ENCODE measurements at places on chromosomes 7 and 10.

DNA sequence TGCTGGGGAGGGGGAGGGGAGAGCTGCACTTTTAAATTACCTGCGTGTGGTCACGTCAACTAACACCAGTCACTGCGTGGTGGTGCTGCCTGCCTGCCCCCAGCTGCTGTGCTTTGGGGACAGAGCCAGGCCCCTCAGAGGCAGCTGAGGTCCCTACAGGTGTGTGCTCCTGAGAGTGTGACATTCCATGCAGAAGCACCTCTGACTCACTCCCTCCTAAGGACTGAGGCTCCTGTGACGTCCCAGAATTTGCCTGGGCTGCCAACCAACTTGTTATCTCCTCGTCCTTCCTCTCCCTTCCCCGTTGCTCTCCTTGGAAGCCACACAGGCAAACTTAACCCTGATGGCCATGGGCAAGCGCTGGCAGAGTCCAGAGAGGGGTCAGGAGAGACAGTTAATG, 563.0 kb downstream of the PARD3 start:
- no peak for DNase-seq

DNA sequence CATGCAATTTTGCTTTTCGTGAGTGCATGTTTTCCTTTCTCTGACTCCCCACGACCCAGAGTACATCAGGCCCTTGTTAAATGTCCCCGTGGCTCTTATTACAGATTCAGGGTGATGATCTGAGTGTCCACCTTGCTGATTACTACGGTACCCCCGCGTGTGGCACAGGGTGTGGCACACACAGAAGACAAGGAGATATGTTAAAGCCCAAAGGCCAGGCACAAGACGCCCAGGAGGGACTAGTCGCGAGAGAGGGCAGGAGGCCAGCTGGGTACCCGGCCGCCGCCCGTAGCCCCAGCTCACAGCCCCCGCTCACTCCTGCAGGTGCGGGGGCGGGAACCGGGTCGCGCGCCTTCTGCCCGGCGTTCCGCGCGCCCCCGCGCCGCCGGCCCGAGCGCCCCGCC, 281 bp upstream of the EXOC6 start:
- no peak for DNase-seq

DNA sequence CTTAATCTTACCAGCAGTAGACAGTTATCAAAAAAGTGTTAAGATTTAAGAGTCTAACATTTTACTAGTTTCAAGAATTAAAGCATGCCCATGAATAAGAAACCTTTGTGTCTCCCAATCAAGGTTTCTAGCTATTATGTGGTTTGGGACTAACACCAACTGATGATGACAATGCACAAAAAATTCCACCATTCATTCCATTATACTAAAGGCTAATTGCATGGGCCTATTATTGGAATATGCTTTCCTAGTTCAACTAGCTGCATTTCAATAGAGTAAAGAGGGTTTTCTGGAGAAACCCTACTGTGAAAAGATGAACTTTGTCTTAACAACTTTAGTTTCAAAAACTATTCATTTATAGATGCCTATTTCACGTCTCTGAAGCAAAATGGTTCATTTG, 44.6 kb downstream of the UBE2H start:
- DNase-seq = no peak

- DNase-seq = no peak
Observed at GRCh38 chr7:15332956-15333355, 228.9 kb downstream of the AGMO start.

GRCh38 chr7:90211391-90212148, at the start of gene STEAP2:
TSS of gene STEAP2 (plus strand) at chr7:90211740. CDS start at chr7:90225083, 13,343 bp downstream.
- peak; percentile 94 for DNase-seq

GRCh38 chr10:132641966-132642731, 104.6 kb downstream of the INPP5A start:
- DNase-seq = no peak

DNA sequence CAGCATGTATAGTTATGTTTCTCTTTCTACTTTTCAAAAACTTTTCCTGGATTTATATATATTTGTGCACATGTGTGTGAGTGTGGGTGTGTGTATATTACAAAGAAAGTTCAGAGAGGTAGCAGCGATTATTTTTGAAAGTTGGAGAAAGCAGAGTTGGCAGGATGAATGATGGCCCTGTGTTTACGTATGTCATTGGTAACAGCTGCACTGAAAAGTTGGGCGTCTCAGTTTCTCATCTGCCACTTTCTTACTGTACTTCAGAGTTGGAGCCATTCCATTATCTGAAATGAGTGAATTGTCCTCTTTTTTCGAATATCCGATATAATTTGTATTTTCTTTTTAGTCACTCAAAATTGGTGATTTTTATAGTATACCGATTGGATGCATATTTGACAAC, 172.2 kb downstream of the CDK14 start:
- no peak for DNase-seq

GRCh38 chr10:44627591-44628354, 242.9 kb upstream of the CXCL12 start:
- no peak for DNase-seq

DNA sequence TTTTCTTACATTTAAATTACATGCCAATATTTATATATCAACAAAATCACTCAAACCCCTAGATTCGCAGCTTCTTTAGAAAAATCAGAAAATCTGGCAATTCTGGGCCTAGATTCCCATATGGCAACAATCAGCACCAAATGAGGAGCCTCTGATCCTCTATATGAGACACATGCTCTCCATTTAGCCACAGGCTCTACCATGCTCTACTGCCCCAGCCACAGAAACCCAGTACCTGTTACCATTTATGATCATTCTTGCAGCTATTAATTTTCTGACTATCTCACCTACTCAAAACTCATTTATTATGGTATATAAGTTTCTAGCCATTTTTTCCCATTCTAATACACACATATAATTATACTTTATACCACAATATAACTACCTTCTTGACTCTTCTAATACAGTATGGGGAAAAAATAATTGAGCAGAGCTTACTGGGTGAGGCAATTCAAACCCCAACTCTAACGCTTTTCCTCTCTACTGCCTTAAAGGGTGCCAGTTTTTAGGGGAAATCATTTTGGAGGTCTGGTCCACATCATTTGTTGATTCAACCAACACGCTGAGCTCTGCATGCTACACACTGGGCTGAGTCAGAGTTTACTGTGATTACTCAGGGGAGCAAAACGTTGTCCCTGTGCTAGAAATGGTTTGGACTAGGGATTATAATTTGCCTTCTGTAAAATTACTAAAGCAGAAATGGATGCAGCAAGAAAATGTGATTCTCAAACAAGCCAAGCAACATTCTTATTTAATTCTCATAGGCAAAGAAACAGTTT, 11.6 kb downstream of the PDLIM1 start:
- DNase-seq = no peak

DNA sequence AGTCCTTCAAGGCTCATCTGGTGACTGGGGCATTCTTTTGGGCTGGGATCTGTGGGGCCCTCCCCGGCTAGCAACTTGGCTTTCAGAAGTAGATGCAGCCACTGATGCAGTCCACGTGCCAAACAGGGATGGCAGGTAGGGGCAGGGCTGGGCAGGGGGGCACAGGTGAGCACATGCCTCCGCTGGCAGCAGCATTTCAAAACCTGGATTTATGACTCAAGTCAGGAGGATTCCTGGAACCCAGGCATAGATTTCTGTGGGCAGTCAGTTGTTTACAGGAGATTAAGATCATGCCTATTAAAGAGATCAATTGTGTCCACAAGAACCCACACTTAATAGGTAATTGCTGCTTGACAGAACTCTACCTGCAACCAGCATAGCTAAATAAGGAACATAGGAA, 839 bp upstream of the HABP2 start:
- no peak for DNase-seq

- DNase-seq = peak; percentile 13
Observed at GRCh38 chr10:72081772-72082590, 6.4 kb downstream of the SPOCK2 start.

DNA sequence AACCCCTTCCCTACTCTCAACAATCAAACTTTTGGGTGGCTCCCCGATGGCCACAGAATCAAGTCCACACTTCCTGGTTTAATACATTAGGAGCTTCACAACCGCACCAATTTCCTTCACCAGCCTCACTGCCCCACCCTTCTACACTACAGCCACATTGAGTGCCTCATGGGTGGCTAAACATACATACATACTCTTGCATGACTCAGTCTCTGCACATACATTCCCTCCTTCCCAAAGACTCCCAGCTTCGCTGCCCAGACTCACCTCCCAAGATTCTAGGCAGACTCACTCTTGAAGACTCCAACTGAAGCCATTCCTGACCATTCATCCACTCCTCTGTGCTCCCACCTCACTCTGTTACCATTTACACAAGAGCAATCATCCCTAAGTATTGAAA, 15.9 kb downstream of the VPS41 start:
- no peak for DNase-seq

GRCh38 chr7:125467996-125468854, 538.6 kb upstream of the POT1 start:
- no peak for DNase-seq

GRCh38 chr10:6528198-6528950, 51.7 kb downstream of the PRKCQ start:
- no peak for DNase-seq

DNA sequence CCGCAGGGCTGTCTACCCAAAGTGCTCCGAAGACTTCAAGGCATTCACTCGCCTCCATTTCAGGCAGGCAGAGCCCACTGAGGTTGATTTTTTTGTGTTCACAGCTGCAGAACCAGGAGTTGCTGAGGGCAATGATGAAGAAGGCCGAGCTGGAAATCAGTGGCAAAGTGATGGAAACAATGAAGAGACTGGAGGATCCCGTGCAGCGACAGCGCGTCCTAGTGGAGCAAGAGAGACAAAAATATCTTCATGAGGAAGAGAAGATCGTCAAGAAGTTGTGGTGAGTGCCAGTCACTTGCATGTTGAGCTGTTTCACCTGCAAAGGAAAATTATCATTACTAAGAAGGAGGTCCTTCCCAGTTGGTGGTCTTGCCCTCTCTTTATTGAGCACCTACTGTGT, 210.5 kb downstream of the ARHGAP21 start:
- no peak for DNase-seq

DNA sequence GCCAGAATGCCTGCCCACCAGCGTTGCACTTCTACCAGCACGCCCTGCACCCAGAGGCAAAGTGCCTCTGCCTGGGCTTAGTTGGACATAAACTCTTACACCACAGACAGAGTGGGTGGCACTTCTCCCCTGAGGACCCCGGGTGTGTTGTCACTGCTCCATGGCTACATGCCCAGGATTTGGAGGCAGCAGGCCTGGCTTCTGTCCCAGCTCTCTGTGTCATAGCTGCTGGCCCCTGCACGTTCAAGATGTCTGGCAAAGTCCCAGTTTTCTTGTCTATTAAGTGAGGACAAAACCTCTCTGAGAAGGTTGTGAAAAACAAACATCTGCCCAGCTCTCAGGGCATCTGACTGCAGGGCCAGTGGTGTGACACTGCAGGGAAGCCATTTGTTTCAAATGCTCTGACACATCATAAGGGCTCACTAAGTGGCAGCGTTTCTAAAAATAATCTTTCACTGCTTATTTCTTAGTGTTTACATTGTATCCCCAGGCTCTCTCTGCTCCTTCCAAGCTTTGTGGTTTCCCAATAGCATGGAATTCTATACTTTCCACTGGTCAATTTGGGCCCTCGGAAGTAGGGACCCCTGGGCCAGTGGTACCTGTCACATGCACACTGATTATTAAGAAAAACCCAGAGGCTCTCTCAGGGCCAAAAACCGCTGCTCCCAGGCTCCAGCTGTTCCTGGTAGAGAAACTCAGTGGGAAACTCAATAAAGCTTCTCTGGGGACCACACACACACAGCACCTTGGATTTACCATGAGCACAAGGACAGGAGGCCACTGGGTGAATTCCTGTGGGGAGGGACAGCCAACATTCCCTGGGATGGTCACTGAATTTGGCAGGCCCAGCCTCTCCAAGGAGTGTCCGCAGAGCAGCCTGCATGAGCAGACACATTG, 86.2 kb upstream of the ANLN start:
- DNase-seq = peak; percentile 77

- DNase-seq = peak; percentile 82
Observed at GRCh38 chr7:2632733-2633537, 1.1 kb downstream of the TTYH3 start.

DNA sequence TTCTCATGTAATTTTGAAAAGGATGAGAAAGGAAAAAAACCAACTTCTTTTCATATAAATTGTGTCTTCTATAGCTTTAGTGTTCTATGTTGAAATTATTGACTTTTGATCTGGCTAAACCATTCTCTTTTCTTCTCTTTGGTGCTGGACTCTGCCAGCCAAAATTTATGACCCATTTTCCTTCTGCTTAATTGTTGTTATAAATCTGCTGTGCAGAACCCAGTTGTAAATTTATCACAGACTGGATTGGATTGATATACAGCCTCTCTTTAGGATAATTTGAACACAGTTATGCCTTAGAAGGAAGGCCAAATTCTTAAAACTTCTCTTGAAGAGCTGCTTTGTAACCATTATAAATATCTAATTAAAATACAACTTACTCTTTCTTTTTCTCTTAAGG, 93.8 kb downstream of the PARP12 start:
- DNase-seq = no peak

GRCh38 chr10:89303161-89303560, 1.3 kb downstream of the IFIT2 start:
- DNase-seq = no peak

- DNase-seq = no peak
Observed at GRCh38 chr10:99337311-99337811, 8.2 kb downstream of the CNNM1 start.

GRCh38 chr10:36303896-36304295, 661.8 kb upstream of the FZD8 start:
- no peak for DNase-seq

DNA sequence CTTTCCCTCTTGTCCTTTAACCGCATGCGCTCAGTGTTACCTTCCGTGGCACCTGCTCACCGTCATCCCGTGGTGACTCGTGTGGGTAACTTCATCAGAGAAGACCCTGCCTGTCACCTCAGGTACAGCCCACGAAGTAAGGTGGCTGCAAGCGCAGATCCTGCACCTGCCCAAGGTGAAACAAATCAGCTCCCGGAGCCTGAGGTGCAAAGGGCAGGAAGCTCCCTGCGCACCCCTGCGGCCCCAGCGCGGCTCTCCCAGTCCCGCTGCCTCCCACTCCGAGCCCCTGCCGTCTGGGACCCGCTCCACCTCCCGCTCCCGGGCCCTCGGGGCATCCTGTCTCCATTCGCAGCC, 110.9 kb upstream of the LANCL2 start:
- no peak for DNase-seq

- DNase-seq = peak; percentile 69
Observed at GRCh38 chr10:26890956-26891355, 30.2 kb upstream of the ABI1 start.

- no peak for DNase-seq
Observed at GRCh38 chr10:127290850-127291249, 94.5 kb upstream of the INSYN2A start.

- no peak for DNase-seq
Observed at GRCh38 chr10:80590585-80591125, 53.0 kb downstream of the SH2D4B start.

- DNase-seq = peak; percentile 81
Observed at GRCh38 chr7:150978126-150978789, at the start of gene KCNH2. TSS of gene KCNH2 (minus strand) at chr7:150978321. CDS start at chr7:150977913, 408 bp downstream.

- no peak for DNase-seq
Observed at GRCh38 chr10:73586583-73586984, 4.6 kb downstream of the USP54 start.

GRCh38 chr10:99329304-99329553, at the start of gene CNNM1:
TSS of gene CNNM1 (plus strand) at chr10:99329356. CDS start at chr10:99329388, 32 bp downstream.
- DNase-seq = peak; percentile 28

- peak; percentile 36 for DNase-seq
Observed at GRCh38 chr7:136533732-136534131, 334.7 kb upstream of the CHRM2 start.

- DNase-seq = peak; percentile 63
Observed at GRCh38 chr7:131945313-131945911, 389.0 kb upstream of the PODXL start.

Measured in right hindlimb (tissue), 1 donor.